ENCODE measurements at places on chromosomes 13 and 19.

DNA sequence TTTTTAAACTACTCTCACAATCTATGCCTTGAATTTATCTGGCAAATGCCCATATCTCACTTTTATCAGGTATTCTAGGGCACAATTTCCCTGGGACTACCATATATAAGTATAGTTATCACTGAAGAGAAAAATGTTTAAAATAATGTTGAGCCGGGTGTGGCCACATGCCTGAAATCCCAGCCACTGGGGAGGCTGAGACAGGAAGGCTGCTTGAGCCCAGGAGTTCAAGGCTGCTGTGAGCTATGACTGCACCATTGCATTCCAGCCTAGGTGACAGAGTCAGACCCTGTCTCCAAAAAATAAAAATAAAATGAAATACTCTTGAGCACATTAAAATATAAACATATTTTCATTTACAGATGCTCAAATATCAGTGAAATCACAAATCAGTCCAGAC, 4.1 kb downstream of the KATNAL1 start:
- no peak for DNase-seq

GRCh38 chr13:71039440-71039839, 827.6 kb downstream of the DACH1 start:
- no peak for DNase-seq

GRCh38 chr13:97261254-97262005, 39.3 kb downstream of the MBNL2 start:
- DNase-seq = no peak

GRCh38 chr13:75915066-75915465, 278.9 kb downstream of the LMO7 start:
- no peak for DNase-seq

GRCh38 chr19:10817291-10818038, 18.5 kb downstream of the TMED1 start:
- DNase-seq = no peak

GRCh38 chr13:96214824-96215445, 125.0 kb downstream of the HS6ST3 start:
- no peak for DNase-seq

GRCh38 chr19:44164673-44165512, at the start of gene ZNF226:
Gene ZNF226, plus strand, starts transcription at chr19:44165100. Its CDS starts 4,981 bp downstream, at chr19:44170081.
- DNase-seq = peak; percentile 81

GRCh38 chr19:3565139-3565538, 7.6 kb upstream of the HMG20B start:
- no peak for DNase-seq

DNA sequence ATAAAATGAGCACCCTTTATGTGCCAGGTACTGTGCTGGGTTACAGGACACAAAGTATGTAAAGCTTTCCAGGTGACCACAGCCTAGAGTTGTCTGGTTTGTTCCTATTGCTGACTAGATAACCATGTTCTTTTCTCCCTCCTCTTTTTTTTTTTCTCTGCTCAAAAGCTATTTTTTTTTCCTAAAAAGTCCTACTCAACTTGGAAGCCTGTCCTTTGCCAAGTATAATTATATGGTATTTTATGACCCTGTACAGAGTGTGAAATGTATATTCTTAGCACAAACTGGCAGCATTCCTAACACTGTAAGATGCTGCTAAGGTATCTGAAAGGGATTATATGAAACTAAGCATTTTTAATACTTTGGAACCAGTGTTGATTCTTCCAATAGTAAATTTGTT, 171.0 kb downstream of the GPC6 start:
- no peak for DNase-seq

GRCh38 chr19:42531313-42531712, 3.0 kb upstream of the CEACAM1 start:
- peak; percentile 18 for DNase-seq
